ENCODE measurements at places on chromosomes 2 and 18.
A peak's percentile ranks its signal among the peaks of the same experiment; 100 is the strongest.

GRCh38 chr2:189465478-189465877 lies 24.2 kb downstream of the WDR75 start:
- no peak for DNase-seq

DNA sequence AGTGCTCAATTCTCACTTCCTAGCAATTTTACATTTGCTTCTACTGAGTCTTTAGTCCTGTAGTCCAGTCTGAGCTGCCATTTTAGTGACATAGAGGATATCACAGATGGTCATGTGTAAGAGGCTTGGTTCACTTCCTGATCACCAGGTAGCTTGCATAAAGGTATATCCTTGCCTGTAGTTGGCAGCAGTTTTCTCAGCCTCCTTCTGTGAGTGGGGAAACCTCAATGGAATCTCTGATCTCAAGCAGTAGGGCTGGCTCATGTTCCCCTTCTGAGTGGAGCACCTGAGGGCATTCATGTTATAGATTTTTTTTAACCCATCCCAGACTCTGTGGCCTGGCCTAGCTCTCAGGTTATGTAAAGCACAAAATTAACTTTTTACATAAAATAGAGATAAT lies 278.4 kb downstream of the RDH14 start:
- DNase-seq = no peak

DNA sequence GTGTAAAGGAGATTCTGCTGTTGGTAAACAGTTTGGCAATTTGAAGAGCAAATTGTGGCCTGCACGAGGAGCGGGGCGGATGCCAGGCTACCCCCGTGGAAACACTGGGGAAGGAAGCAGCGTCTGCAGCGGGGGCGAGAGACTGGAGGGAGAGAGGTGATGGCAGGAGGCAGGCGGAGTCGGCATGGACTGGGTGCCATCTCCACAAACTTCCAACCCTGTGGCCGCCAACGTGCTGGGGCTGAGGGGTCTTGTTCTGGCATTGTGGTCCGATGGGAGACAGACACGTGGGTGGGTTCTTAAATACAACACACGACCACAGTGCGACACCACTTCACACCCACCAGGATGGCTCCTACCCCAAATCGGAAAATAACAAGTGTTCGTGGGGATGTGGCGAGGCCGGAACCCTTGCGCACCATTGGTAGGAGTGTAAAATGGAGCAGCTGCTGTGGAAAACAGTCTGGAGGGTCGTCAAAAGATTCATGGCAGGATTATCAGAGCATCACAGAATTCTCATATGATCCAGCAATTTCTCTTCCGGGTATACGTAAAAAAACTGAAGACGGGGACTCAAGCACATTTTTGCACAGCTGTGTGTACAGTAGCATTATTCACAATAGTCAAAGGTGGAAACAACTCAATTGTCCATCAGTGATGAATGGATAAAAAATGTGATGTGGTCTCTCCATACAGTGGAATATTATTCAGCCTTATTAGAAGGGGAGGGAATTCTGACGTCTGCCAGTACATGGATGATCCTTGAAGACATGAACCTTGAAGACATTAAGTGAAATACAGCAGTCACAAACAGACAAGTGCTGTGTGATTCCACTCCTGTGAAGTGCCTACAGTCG lies 82.4 kb upstream of the HPCAL1 start:
- no peak for DNase-seq

GRCh38 chr2:240024766-240025165 lies 376 bp downstream of the NDUFA10 start:
- no peak for DNase-seq

GRCh38 chr18:703213-703967 lies 9.0 kb downstream of the ENOSF1 start:
- peak; percentile 61 for DNase-seq

DNA sequence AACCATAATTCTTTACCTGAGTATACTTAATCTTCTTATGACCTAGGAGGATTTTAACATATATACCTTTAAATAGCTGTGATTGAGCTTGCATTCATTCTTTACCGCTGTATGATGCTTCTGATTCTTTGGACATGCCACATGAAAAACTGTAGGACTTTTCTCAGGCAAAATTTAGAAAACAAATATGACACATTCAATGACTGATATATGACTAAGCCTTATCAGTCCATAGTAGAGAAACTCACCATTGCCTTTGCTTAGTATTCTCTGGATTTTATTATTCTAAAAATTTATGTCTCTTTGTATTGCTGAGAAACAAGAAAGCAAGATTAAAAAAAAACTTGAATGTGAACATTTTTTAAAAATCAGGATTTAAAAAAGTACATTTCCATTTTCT lies 3.7 kb downstream of the FAM171B start:
- no peak for DNase-seq

- DNase-seq = peak; percentile 39
Measured at GRCh38 chr2:107635883-107636282, 190.8 kb upstream of the RGPD4 start.
